ENCODE measurements at places on chromosomes 3 and 15.
A peak's percentile ranks its signal among the peaks of the same experiment; 100 is the strongest.

DNA sequence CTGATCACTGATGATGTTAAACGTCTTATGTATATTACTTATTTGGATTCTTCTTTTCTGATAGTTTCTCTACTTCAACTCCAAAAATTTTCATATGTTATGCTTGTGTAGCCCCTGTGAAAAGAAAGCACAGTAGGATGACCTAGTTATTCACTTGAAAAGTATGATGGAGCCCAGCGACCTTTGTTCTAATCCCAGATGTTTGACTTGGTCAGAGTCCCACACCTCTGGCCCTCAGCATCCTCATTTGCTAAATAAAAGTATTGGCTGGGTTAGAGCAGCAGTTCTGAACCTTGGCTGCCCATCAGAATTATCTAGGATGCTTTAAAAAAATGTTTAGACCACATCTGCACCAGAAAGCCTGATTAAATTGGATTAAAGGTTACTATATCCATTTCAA lies 173.7 kb downstream of the ATG7 start:
- DNase-seq, result no peak

GRCh38 chr15:63893866-63894661 lies 60.3 kb upstream of the HERC1 start:
- no peak for DNase-seq

DNA sequence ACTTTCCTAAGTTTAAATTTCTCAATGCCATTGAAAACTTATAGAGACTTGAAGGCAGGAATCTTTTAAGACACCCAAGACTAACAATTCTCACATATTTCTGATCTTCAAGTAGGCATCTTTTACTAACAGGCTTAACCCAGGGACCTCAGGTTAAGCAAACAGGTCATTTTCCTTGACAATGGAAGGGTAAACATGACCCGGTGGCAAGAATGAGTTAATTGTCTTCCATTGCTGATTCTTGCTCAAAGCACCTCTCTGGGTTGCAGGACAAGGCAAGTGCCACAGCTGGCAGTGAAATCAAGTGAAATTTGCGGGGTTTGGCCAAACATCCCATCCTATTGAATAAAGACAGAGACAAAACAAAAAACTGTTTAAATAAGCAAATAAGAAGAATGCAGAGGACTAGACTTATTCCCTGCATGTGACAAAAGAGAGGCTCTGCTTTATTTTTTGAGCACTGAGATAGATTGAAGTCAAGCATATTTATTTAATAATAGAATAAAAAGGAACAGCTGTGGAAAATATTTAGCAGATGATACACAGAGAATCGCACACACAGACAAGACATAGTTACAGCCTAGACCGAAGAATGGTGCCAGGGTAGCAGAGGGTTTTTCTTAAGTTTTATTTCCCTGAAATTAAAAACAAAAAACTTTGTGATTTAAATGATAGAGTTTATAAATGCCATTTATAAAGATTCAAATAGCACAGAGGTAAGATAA lies 56.0 kb upstream of the MITF start:
- DNase-seq, result no peak

- no peak for DNase-seq
These were observed 77.8 kb downstream of the WWTR1 start for GRCh38 chr3:149579838-149580542.

- DNase-seq, result no peak
These were observed 36.4 kb downstream of the CEP152 start for GRCh38 chr15:48774484-48774883.

DNA sequence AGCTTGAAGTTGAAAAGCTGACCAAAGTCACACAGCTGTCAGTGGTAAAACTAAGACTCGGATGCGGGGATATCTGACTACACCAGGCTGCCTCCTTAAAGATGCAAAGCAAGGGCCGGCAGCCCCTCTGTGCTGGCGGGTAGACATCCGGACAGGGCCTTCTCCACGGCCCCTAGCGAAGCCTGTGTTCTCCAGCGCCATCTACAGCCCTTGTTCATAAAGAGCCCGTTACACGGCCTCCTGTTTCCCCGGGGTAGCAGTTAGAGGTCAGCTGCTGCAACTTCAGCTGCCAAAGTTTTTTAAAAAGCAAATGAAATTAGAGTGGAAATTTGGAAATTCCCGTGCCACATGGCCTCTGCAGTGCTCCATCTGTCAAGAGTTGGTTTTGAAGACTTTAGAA lies 383.0 kb downstream of the TBL1XR1 start:
- DNase-seq, result no peak

GRCh38 chr3:86989006-86989405 lies 1.9 kb downstream of the VGLL3 start:
- DNase-seq, result no peak

- DNase-seq, result no peak
These were observed 27.0 kb upstream of the SLC28A1 start for GRCh38 chr15:84857418-84858004.

GRCh38 chr3:184361532-184361931 lies at the start of the genes CLCN2 and POLR2H:
Gene CLCN2 (minus strand): TSS chr3:184361605. CDS start chr3:184361479, 126 bp downstream.
Gene POLR2H (plus strand): TSS chr3:184361710. CDS start chr3:184363493, 1,783 bp downstream.
- peak; percentile 24 for DNase-seq
